ENCODE measurements at places on chromosomes 1 and 21.

DNA sequence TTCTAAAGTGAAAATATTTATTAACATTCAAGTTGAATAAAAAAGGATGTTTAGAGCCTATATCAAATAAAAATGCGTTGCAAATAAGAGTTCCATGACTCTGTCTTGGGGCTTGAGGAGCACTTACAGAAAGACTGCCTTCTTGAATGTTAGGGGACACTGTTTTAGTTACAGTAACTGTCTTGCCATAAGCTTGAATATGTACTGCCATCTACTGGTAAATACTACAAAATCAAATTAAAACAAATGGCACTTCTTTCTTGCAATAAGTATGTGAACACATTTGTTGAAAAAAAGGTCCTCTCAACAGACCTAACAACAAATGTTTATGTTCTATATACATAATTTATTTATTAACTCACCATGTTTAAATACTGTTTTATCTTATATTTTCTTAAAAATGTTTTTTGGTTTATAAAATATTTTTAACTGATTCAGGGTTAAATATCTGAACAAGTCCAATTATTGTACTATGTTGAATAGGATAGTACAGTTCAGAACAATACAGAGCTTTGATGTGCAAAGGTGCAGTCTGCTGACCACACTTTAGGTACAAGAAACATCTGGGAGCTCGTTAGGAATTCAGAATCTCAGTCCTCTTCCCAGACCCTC, 199.5 kb downstream of the LRRIQ3 start:
- DNase-seq, result peak; percentile 64

DNA sequence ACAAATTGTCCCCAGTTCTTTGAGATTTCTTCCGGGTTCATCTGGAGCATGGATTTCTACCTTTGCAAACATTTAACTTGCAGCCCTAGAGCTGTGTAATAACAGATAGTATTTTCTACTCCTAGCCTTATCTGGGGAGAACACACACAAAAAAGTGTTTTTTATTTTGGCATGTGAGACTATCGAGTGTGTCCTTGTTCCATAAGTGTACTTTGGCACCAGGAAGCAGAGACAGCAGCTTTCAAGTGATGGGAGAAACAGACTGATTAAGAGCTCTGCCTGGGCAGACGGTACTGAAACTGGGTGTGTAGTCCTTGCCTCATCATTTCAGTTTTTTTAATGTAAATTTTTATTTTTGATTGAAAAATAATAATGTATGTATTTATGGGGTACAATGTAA, 297.4 kb downstream of the ST6GALNAC3 start:
- no peak for DNase-seq

- DNase-seq, result no peak
Observed at GRCh38 chr21:45051580-45052434, 22.6 kb upstream of the ADARB1 start.

GRCh38 chr1:51242546-51242945, 6.5 kb downstream of the RNF11 start:
- DNase-seq, result no peak

- DNase-seq, result no peak
Observed at GRCh38 chr1:107291987-107292386, 151.1 kb downstream of the NTNG1 start.

- no peak for DNase-seq
Observed at GRCh38 chr1:4485398-4485797, 169.0 kb upstream of the AJAP1 start.

GRCh38 chr1:5513846-5514526, 478.2 kb downstream of the NPHP4 start:
- DNase-seq, result no peak

DNA sequence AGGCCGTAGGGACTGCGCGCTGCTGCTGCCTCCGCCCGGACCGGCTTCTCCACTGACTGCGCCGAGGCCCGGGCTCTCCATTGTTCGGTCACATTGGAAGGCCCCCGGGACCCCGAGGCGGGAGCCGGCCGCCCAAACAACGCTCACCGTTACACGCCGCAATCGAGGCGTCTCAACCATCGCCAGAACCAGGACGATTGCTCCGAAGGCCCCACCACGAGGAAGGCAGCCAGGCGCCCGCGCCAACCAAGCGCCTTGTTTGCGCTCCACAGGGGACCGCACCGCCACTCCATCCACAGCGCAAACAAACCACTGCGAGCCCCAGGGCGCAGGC, 595 bp downstream of the GLUL start:
- no peak for DNase-seq

Data from globus pallidus (tissue), 1 donor.